ENCODE measurements at places on chromosomes 7 and 10. TPM values are rescaled to one million over a fixed set of nuclear protein-coding genes. Genes with fewer than 3 reads are reported as not detected.

DNA sequence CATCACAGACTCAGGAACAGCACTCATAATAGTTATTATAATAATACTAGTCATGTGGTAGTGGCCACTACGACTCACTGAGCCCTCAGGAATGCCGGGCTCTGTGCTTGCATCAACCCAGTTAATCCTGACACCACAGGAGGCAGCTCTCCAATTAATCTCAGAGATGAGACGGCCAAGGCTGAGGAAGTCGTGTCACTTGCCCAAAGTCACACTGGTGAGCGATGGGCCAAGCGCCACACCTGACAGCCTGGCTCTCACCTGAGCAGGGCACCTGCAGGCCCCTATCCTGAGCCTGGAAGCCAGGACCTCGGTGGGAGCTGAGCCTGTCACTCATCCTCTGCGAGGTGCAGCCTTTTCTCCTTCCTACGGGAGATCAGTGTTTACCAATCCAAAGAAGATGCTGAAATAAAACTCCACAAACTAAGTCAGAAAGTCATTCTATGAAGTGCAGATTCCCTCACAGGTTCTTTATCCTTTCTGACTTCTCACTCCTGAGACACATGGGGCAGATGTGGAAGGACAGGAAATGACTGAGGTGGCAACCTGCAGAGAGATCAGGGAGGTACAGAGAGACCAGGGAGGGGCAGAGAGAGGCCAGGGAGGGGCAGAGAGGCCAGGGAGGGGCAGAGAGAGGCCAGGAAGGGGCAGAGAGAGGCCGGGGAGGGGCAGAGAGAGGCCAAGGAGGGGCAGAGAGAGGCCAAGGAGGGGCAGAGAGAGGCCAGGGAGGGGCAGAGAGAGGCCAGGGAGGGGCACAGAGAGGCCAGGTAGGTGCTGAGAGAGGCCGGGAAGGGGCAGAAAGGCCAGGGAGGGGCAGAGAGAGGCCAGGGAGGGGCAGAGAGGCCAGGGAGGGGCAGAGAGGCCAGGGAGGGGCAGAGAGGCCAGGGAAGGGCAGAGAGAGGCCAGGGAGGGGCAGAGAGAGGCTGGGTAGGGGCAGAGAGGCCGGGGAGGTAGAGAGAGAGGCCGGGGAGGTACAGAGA lies 38.5 kb downstream of the VIPR2 start:
- DNase-seq, result no peak

DNA sequence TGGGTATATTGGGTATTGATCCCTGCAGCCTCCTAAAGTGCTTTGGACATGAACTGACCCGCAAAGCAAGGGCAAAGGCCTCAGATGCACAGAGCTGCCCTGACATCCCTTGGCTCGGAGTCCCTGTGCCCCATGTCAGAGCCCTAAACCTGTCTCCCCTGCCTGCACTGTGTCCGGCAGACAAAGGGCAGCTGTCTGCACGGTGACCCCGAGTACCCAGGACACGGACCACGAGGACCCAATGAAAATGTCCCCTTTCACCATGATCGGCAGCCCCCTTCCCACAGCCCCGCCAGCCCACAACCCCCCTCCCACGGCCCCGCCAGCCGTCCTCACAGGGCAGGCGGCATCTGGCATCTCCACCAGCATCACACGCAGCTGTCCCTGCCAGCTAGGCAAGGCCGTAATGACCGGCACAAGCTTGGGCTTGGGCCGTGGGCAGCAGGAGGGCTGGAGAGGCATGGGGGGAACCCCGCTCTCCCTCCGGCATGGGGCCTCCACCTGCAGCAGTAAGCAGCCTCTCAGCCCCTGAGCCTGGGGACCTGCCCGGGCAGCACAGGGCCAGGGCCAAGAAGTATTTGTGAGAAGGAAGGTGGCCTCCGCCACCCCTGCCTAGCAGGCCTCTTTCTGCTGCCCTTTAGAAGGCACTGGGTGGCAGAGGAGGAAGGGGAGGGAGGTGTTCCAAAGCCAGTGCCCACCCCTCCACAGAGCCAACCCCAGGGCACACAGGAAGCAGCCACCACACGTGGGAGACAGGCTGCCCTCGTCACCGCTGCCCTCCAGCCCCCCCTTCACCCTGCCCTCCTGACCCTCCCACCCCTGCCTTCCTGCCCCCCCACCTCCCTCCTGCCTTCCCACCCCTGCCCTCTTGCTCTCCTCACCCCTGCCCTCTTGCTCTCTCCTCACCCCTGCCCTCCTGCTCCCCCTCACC lies 10.1 kb downstream of the NUDT1 start:
- no peak for DNase-seq

- no peak for DNase-seq
Observed at GRCh38 chr7:151076863-151077704, 3.5 kb downstream of the FASTK start.

DNA sequence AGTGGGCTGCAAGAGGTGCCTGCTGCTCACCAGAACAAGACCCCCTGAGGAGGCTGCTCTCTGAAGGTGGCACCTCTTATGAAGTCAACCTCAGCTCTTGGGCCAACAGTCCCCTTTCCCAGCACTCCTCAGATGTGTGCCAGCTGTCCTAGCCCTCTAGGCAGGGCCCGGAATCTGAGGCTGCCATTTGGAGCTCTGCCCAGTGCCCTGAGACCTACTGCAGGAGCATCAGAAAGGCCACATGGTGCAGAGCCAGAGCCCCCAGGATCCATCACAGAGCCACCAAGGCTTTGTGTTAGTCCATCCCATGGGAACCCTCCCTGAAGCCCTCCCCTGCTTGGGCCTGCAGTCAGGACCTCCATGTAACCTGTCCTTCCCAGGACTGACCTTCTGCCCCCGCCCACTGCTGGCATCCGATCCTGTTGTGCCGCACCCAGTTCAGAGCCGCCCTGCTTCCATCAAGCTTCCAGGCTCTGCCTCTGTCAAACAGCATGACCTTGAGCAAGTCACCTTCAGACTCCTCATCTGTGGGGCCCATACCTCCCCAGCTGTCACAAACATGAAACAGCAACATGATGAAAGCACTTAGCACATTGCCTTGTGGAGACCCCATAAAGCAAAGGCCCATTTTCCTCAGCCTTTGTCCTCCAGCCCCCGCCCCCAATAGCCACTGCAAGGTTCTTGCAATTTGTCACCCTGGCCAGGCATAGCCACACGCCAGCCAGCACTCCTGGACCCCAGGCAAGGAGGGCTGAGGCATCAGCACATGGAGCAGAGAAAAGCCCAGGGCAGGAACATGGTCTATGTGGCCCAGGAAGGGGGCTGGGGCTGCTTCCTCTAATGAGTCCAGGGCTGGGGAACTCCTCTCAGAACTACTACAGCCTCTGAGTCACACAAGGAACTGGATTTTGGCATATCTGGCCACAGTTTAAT lies 51.7 kb downstream of the GRID1 start:
- DNase-seq, result peak; percentile 67

GRCh38 chr10:122413327-122413726 lies 38.8 kb downstream of the PLEKHA1 start:
- DNase-seq, result no peak

- DNase-seq, result no peak
Observed at GRCh38 chr7:132866144-132866531, 215.8 kb downstream of the CHCHD3 start.

DNA sequence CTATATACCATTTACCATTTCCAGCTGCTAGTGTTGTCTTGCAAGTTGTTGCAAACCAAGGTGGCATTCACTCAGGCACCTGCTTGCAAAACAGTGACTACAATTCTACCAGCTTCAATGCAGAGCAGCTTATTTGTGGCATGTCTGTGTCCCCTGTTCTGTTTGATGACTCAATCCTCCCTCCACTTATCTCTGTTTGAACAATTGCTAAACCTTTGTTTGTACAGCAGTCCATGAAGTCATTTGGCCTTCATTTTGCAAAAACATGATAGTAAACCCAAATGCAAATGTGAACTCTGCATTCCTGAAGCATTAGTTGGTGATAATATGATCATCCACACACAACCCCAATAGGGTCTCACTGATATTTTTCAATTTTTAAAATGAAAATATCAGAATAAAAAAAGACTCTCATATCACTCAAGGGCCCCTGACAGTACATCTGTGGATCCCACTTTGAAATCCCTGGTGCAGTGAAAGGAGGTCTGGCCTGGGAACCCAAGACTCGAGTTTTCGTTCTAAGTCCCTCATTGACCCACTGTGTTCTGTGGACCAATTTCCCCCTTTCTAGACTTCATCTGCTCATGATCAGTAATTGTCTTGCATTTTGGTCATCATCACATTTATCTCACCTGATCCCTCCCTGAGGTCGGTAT lies 425.4 kb downstream of the RPS24 start:
- no peak for DNase-seq

SLC18A3 gene
- not detected for total RNA-seq

Measured in lower leg skin (tissue), 4 donors.